ENCODE measurements at places on chromosomes 2 and 18.

DNA sequence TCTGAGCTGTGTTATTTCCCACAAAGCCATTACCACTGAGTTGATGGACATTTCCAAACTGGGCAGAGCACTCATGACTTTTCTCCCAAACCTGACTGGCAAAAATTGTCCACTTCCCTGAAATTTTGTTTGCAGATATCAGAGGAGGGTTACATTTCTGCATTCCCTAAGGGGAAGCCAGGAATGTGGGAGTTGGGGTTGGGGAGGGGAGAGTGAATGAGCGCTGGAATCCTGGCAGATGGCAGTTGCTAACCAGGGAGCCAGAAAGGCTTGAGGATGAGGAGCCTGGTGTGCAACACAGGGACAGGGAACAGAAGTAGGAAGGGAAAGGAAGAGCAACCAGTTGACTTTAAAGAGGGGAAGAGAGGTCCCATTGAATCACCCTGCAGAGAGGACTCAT is 14.0 kb upstream of the CCNYL1 start:
- no peak for DNase-seq

GRCh38 chr2:15059870-15060512 is 427.5 kb downstream of the LRATD1 start:
- no peak for DNase-seq

DNA sequence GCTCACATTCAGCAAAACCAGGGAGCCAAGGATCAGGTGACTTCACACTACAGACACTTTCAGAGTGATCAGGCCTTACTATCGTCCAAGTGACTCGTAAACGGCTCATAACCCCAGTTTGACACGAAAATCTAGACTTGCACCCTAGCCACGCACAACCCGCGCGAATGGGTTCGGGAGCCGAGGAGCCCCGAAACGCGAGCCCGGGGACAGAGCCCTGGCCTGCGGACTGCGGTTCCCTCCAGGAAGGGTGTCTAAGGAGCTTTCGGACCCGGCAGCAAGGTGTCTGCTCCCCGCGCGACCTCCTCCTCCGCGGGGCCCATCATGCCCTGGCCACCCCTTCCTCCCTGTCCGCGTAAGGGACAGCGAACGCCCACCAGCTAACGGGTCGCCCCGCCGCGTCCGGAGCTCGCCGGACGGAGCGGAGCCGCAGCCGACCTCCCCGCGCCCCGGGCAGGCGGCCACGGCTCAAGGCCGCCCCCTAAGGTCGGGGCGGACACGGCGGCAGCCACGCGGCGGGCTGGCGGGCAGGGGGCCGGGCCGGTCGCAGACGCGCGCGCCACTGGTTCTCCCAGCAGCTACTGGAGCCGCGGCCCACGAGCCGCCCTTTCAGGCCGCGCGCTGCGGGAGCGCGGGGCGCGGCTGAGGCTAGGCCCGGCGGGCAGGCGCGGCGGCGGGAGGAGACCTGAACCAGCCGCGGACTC is 575 bp downstream of the ATL2 start:
- peak; percentile 37 for DNase-seq

DNA sequence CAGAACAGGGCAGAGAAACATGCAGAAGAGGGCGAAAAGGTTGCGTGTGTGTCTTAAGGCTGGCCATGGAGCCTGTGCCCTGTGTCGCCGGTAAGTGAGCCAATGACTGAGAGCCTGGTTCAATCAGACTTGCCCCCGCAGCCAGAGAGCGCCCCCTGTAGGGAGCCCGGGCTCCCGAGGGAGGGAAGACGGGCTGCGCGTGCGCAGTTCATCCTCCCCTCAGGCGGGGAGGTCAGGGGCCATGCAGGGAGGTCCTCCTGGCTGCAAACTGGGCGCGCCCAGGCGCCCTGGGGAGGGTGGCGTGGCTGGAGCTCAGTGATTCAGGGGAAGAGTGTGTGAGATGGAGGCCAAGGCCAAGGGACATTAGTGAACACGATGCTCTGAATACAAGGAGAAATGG is 276.6 kb downstream of the PHLPP1 start:
- no peak for DNase-seq

DNA sequence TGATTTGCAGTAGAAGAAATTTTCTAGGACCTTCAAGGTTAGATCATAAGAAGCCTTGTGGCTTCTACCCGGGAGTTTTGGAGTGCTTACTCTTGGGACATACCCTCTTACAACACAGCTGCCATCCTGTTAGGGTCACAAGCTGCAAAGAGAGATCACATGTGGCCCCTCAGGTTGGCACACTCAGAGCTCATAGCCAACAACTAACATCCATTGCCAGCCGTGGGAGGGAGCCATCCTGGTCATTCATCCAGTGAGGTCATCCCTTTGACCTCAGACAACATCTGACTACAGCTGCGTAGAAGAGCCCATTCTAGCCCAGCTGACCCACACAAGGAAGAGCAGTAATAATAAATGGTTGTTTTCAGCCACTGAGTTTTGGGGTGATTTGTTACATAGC is 76.9 kb upstream of the NABP1 start:
- DNase-seq = no peak

- DNase-seq = no peak
Measured at GRCh38 chr2:205811387-205811786, 129.1 kb downstream of the NRP2 start.

DNA sequence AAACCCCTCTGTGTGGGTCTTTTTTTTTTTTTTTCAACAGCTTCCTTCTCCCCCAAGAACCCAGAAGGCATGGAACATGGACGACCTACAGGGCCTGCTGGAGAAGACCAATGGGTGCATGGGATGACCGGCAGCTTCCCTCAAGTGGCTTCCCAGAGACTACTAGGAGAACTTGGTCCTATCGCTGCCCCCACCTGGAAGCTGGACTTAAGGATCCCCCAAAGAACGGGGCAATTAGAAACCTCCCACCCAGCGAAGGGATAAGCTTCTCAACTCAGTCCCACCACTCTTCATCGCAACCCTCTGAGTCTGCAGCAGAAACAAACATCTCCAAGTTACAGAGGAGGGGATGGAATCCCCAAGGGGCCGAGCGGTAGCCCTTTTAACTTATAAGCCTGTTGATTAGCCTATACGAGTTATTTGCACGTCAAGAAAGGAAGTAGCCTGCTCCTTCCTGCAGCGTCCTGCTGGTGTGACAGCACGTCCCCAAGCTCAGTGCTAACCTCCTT is 1.4 kb downstream of the ACTR1B start:
- DNase-seq = no peak

- DNase-seq = no peak
Measured at GRCh38 chr2:114076961-114077360, 187.1 kb downstream of the ACTR3 start.

GRCh38 chr2:124560592-124561112 is 535.6 kb downstream of the CNTNAP5 start:
- no peak for DNase-seq

GRCh38 chr2:184346338-184346862 is 251.9 kb upstream of the ZNF804A start:
- DNase-seq = no peak

DNA sequence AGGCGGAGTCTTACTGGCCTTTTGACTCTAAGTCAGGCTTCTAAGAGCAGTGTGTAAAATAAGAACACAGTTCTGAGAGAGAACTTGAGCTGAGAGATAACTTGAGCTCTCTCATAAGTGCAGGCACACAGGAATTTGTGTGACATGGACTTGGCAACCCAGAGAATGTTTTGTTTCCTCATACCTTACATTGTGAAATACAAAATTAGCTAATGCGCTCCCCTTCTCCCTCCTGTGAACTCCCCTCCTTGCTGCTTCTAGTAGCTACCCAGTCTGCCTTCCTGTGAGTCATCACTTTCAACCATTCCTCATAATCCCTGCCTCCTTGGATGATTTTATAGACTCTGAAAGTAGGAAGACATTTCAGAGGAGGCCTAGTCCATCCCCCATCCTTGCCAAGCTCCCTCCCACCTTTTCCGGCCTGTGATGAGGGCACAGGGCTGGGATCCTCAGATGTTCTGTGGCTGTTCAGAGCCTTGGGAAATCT is 22.6 kb downstream of the FER1L5 start:
- no peak for DNase-seq

GRCh38 chr2:140988597-140988996 is 1142.2 kb downstream of the LRP1B start:
- no peak for DNase-seq

GRCh38 chr18:58653814-58654509 is 17.3 kb upstream of the MALT1 start:
- DNase-seq = no peak

GRCh38 chr2:145798419-145798818 is 1278.5 kb upstream of the ZEB2 start:
- DNase-seq = no peak

- DNase-seq = no peak
Measured at GRCh38 chr18:50073319-50073718, 121.6 kb downstream of the MYO5B start.

DNA sequence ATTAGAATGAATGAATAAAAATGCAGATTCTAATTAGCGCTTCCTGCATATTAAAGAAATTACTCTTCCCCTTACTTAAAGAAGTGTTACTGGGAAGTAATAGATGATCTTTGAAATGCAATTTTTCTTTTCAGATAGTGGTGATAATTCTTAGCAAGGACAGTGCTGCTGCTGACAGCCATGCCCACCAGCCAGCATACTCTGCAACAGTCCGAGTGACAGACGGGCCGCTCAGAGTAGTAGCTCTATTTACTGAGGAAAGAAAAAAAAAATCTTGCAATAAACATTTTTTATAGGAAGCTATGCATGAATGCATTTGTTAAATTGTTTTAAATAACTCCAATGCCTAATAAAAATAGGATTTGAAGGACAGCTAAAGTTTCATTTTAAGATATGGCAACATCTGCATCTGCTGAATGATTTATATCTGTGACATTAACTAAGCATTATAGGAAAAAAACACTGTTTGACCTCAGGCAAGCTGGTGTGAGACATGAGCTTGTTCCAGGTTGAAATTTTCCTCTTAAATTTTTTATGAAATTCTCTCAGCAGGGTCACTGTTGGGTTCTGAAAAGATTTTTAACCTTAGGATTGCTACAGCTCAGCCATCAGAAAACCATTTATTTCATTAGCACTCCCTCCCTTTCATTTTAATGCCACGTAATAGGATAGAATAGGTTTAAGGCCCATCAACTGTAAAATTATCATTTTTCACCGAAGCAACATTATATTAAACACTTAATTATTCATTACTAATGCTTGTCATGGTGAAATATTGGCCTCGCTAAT is 393.8 kb downstream of the DCDC2C start:
- DNase-seq = no peak

- no peak for DNase-seq
Measured at GRCh38 chr2:15623481-15623796, 31.8 kb downstream of the DDX1 start.

DNA sequence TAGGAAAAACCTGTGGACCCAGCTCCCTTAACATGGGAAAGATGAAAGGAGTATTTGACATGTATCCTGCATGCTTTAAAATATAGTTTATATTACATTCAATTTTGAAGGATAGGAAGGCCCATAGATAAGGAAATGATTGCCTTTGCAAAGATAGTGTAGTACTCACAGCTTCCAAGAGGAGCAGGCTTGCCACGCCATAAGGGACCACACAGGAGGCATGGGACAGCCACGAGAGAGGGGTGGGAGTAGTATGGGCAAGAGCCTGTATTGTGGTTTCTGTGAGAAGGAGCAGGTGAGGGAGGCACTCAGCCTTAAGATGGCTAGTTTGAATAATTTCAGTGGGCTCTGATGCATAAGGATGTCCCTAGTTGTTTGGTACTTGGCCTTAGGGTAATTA is 740.3 kb downstream of the SATB2 start:
- DNase-seq = no peak

GRCh38 chr2:46296216-46296839 is 879 bp upstream of the EPAS1 start:
- no peak for DNase-seq

DNA sequence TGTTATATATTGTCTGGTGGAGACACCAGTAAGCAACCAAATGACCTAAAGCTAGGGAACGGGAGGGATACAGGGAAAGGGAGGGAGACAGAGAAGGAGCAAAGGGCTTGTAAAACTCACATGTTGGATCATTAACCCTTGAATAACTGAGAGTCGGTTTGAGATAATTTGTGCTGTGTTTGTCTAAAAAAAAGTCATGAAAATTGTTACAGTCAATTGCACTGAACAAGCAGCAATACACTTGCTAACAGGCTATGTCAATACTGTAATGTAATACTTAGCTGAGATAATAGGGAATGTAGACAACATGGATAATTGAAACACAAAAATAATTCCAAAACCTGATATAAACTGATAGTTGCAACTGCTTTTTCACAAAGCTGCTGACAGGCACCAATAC is 71.3 kb upstream of the ZNF521 start:
- no peak for DNase-seq

DNA sequence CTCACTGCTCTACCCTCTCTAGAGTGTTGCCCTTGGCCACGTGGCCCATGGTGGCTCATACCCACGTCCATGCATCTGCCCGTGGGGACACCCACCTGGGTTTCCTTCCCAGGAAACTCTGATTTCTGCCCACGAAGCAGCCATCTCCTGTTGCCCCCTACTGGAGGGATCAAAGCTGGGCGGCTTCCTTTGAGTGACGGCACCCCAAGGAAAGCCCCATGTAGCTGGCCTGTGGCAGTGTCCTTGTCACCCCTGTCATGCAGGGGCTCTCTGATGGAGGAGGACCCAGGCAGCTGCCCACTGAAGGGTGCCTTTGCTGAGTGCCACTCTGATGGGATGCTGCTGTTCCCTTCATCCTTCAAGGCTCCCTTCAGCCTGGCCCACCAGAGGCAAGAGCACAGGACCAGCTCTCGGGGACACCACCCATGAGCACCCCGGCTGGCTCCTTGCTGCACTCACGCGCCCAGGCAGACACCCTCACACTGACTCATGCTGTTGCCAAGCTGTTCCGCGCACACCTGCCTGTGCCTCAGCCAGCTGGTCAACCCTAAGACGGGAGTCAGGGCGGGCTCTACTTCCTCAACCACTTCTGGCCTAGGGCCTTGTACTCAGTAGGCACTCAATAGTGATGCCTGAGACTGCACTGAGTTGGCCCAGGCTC is 101.1 kb downstream of the CTIF start:
- no peak for DNase-seq

- DNase-seq = no peak
Measured at GRCh38 chr2:97654309-97654708, 8.4 kb downstream of the COX5B start.

GRCh38 chr2:199100326-199101110 is 357.2 kb downstream of the SATB2 start:
- peak; percentile 83 for DNase-seq

DNA sequence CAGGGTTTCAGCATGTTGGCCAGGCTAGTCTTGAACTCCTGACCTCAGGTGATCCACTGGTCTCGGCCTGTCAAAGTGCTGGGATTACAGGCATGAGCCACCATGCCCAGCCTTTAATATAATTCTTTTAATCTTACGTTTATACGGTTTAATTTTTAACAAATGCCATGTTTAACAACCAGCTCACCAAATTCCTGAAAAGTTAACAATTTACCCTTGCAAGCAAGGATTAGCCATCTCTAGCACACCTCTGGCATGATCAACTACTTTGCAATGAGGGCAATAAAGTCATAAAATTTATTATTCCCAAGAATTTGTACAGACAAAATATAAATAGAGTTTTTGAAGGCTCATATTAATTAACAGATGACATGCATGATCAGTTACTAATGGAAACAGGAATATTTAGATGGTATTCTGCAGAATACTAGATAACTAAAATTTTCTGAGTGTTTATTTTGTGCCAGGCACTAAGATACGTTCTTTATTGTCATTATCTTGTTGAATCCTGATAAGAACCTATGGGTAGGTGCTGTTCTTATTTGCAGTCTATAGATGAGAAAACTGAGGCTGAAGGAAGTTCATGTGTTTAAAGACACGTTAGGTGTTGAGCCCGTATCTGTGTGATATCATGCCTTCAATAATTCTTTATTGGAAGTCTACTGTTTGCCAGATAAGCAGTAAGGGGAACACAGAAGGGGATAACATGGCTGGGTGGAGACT is 190.1 kb downstream of the CDCA7 start:
- no peak for DNase-seq
